Activated T-helper 17 cell treated with anti-CD3 and anti-CD28 coated beads, Interleukin-2, amount 50 U/mL, for 72 hours (primary cell): ENCODE measurements at places on chromosomes 7 and 10. TPM values are rescaled to one million over a fixed set of nuclear protein-coding genes. Genes with fewer than 3 reads are reported as not detected.
A peak's percentile ranks its signal among the peaks of the same experiment; 100 is the strongest.

DNA sequence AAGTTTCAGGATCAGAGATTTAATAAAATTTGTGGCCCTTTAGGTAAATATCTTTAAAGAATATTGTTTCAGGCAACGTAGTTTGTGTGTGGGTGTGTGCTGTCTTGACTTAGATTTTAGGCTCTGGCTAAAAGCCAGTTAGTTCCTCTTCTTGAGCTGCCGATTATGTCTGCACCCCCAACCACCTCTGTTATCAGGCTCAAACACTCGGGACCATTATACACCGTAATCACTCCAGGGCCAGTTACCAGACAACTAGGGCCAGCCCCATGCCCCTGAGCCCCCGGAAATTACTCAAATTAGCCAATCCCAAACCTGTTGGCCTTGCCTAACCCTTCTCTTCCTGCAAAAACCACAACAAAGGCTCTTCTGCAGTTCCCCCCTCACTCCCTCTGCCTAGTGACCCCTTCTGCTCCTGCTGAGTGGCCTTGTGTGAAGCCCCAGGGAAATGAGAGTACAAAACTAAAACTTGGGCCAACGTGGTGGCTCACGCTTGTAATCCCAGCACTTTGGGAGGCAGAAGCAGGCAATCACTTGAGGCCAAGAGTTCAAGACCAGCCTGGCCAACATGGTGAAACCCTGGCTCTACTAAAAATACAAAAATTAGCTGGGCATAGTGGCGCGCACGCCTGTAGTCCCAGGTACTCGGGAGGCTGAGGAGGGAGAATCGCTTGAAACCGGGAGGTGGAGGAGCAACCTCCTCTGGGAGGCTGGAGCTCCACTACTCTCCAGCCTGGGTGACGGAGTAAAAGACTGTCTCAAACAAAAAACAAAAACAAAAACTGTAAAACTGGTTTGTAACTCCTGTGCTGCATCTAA is 9.2 kb upstream of the HNRNPF start:
- peak; percentile 38 for ATAC-seq

DNA sequence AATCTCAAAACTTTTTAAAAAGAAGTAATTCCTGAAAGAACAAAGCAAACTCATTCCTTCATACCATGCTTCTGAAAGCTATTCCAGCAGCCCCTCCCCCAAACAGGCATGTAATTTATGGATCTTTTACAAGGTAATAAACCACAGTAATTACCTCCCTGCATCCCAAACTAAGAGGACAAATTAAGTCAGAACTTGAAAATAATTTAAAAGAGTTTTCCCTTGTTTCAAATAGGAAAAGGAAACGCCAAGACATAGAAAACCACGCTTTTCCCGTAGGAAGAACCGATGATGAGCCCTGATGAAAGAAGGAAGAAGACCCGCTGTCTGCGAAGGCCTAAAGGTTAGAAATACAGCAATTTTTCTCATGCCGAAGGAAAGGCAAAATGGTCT is 8.9 kb downstream of the HOXA4 start:
- ATAC-seq = no peak

- no peak for ATAC-seq
Observed at GRCh38 chr7:80435521-80435920, 76.3 kb downstream of the GNAT3 start.

DNA sequence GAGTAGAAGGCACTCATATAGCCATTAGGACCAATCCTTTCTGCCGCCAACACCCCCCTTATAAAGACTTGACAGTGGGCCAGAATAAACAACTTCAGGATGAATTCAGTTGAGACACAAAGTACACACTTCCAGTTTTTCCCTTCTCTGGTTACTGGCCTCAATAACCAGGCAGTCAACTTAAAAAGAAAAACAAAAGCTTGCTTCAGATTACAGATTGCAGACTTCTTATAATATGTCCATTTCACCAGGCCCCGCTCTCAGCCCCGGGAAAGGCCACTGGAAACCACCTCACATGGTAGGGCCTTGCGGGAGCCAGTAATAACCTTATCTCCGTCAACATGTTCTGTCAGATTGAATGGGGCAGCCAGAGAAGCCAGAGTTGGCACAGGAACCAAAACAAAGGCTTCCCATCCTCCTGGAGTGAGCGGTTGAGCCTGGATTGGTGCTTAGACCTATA is 108.8 kb downstream of the EGFR start:
- ATAC-seq = no peak

- no peak for ATAC-seq
Observed at GRCh38 chr10:30835146-30835545, 196.5 kb downstream of the ZNF438 start.

DNA sequence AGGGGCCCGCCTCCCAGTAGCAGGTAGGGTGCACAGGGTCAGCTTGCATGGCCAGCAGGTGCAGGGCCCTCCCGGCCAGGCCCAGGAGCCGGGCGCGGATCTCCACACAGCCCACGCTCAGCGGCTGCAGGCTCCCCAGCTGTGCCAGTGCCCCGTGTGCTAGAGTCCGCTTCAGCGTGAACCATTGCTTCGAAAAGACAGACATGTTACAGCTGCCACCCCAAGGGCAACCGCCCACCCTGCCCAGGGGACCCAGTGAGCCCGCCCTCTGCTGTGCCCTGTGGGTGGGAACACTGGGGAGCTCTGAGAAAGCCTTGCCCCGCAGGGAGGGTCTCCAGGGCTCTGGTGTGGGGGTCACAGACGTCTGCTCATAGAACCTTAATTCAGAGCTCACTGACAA is 64.3 kb upstream of the NKX6-2 start:
- no peak for ATAC-seq

DNA sequence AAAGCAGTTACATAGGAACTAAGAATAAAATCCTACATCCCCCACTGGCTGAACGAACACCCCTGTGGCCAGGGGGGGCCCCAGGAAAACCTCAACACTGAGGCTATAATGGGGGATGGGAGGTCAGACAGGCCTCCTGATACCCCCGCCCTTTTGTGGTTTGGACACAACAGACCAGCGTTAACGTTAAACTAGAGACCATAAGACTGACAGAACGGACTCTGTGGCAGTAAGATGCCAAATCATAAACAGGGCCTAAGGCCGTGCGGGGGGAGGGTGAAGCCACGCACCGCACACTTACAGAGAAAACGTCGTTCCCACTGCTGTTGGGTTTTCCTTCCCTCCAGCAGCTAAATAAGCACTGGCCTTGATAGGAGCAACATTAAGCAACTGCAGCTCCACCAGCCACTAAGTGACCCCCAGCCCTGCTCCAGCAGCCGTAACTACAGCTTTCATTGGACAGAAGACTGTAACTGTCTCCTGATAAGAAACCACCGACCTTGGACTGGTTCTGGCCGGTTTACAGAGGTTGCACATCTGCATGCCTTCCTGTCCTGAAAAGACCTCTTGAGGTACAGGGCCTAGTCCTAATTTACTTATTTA is 3.4 kb upstream of the PPP2R2D start:
- ATAC-seq = no peak

- ATAC-seq = no peak
Observed at GRCh38 chr10:130018730-130019185, 54.7 kb upstream of the EBF3 start.

- ATAC-seq = peak; percentile 89
Observed at GRCh38 chr7:105656922-105657521, 75.7 kb upstream of the EFCAB10 start.

- ATAC-seq = no peak
Observed at GRCh38 chr7:155507576-155507975, 38.8 kb downstream of the CNPY1 start.

- no peak for ATAC-seq
Observed at GRCh38 chr10:132630666-132631337, 93.2 kb downstream of the INPP5A start.

GRCh38 chr7:39353615-39354376 is 212.4 kb upstream of the YAE1 start:
- no peak for ATAC-seq

DNA sequence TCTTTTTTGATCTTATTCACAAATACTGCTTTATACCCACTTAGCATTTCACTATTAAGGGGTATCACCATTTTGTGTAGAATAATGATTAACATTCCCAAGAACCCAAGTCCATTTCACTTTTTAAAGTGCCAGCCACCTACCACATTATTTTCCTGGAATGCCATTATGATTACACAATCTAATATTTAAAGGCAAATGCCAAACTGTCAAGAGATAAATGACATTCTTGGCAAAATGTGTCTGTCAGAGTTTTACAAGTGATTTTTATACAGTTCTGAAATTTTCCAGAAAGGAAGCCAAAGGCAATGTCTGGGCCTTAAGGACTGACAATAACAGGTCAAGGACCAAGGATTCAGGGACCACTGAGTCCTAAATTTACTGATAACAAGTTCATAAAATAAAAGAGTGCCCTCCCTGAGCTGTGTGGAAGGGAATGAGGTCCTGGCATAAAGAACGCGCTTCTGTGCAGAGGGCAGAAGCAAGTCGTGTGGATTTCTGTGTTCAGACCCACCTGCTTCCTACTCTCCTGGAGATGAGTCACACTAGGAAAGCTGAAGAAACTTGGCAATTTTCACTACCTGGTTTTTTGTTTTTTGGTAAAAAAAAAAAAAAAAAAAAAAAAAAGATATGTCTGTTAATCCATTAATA is 66.5 kb downstream of the UBE2H start:
- ATAC-seq = no peak

DNA sequence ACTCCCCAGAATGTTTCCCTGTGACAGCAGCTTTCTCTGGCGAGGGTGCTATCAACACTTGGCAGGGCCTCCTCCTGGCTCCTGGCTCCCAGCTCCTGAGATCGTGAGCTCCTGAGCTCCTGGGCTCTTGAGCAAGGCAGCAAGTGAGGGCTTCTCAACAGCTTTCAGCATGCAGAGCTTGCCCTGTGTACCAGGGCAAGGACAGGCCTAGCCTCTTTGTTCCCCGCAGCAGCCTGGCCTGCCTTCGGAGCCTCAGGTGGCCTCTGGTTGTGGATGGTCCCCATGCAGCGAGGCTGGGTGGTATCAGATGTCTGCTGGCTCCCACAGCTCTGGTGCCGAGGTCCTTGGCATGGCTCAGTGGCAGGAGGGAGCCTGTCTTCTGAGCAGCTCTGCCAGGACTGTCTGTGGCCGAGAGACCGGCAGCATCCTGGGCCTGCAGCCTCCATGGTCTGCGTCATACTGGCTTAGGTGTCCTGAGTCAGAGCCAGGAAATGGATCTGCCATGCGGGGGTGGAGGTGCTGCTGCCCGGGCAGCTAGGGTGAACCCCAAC is 44.2 kb downstream of the ZMIZ1 start:
- ATAC-seq = peak; percentile 43

DNA sequence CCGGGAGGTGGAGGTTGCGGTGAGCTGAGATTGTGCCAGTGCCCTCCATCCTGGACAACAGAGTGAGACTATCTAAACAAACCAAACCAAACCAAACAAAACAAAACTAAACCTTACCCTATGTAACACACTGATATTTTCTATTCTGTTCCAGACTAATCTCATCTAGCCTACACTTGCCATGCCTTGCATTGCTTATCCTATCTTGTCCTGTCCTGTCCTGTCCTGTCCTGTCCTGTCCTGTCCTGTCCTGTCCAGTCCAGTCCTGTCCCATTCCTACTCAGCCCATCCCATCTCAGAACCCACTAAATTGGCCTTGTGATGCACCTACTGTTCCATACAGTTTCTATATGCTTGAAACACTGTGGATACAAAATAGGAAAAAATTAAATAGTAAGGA is 64.7 kb upstream of the HDAC9 start:
- ATAC-seq = no peak

DNA sequence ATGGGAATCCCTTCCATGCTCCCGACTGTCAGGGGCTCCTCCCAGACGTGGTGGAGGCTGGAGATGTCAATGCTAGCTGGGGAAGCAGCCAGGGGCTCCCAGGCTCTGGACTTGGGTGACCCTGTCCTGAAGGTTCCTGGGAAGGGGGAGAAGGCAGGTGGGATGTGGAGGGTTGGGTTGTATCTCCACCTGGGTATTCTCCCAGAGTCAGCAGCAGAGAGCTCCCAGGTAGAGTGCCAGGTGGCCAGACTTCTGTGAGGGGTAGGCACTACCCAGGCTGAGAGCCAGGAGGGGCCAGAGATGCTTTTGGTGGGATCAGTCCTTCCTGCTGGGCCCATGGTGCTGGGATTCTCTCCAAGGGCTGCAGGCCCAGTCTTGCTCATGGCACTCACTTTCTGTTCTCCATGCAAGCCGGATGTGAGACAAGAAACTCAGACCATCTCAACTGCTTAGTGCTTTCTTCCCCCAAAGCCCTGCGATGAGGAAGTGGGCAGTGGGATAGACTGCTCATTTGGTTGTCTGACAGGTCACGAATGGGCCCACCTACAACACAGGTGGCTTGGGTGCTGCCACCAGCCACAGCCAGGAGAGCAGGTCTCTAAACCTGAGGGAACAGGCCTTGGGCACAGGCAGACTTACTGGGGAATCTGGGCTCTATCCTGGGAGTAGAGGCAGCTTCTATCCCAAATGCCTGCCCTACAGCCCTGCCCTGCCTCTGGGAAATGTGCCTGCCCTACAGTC is 52.5 kb upstream of the CAMK2B start:
- ATAC-seq = no peak

DNA sequence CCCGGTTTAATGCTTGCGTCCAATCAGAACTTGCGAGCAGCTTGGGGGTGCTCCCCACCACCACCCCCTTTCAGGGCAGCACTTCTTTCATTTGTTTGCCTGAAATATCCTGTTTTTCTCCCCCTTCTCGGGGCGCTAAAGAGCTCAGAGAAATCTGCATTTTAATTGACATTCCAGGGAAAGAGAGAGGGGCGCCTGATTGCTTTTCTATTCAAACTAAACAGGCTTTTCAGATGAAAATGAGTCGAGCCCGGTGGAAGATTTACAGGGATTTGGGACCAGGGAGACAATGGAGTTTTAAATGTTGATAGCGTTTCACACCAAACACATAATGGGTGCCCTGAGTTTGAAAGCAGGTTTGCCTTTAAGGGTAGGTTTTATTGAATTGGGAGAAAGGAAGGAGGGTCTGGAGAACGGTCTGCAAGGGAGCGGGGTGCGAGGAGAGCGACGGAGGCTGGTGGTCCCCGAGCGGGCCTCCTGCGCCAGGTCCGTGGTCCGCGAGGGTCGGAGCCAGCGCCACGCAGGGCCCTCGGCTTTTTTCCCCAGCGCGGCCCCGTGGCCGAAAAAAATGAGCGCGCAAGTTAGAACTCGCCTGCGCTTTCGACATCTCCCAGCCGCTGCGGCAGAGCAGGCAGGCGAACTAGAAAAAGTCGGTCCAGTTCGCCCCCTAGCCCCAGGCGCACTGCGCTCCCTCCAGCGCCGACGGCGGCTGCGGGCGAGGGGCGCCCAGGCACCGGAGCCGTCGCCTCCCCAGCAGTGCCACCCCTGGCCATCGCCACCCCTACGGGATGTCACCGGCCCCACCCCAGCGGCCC is 1.3 kb downstream of the FGFR2 start:
- ATAC-seq = no peak

DNA sequence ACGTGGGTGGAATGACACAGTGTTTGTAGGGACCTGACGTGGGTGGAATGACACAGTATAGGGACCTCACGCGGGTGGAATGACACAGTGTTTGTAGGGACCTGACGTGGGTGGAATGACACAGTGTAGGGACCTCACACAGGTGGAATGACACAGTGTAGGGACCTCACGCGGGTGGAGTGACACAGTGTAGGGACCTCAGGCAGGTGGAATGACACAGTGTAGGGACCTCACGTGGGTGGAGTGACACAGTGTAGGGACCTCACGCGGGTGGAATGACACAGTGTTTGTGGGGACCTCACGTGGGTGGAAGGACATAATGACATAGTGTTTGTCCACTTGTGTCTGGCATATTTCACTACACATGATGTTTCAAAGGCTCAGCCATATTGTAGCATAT is 19.3 kb downstream of the PPP2R2D start:
- ATAC-seq = peak; percentile 71

The ASB10 gene
- total RNA-seq = not detected

The PAPSS2 gene
- total RNA-seq = 4.3 TPM

The EPHB4 gene
- 4.1 TPM for total RNA-seq

The STEAP2 gene
- not detected for total RNA-seq

The FOXI2 gene
- not detected for total RNA-seq

The TMEM184A gene
- total RNA-seq = not detected
